ENCODE measurements at places on chromosomes 5 and 9.

DNA sequence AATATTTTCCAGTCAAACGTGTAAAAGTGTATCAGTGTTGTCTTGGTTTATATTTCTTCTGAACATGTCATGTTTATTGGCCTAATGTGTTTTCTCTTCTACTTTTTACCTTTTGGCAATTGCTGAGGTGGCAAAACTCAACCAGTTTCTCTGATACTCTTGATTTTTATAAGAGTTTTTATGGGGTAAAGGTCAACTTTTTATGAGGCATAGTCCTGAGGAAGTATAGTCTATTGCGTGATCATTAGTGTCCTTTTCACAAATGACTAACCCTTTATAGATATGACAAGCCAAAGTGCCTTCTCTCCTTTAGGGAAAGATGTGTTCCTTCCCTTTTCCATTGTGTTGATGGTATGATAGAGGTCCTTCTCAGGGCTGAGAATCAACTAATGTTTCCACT, 32.9 kb downstream of the OCLN start:
- no peak for DNase-seq

GRCh38 chr9:15140051-15140450, 167.0 kb downstream of the TTC39B start:
- DNase-seq: no peak

DNA sequence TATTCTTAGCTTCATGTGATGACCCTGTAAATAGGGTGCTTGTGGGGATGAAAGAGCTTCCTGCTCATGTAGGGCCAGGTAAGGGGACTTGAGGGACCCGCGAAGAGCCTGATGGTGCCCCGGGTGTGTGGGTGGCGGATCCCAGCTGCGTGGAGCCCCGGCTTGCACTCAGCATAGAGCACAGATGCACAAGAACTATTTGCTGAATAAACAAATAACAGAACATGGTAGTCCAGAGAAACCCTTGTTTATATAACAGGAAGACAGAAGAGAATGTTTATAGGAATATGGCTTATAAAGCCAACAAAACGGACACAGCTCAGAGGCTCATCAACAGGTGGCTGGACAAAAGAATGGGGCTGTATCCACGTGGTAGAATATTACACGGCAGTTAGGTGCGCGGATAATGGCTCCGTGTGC, 106.9 kb upstream of the COL5A1 start:
- no peak for DNase-seq

- no peak for DNase-seq
These were observed 8.6 kb downstream of the PDCD1LG2 start for GRCh38 chr9:5518937-5519319.

DNA sequence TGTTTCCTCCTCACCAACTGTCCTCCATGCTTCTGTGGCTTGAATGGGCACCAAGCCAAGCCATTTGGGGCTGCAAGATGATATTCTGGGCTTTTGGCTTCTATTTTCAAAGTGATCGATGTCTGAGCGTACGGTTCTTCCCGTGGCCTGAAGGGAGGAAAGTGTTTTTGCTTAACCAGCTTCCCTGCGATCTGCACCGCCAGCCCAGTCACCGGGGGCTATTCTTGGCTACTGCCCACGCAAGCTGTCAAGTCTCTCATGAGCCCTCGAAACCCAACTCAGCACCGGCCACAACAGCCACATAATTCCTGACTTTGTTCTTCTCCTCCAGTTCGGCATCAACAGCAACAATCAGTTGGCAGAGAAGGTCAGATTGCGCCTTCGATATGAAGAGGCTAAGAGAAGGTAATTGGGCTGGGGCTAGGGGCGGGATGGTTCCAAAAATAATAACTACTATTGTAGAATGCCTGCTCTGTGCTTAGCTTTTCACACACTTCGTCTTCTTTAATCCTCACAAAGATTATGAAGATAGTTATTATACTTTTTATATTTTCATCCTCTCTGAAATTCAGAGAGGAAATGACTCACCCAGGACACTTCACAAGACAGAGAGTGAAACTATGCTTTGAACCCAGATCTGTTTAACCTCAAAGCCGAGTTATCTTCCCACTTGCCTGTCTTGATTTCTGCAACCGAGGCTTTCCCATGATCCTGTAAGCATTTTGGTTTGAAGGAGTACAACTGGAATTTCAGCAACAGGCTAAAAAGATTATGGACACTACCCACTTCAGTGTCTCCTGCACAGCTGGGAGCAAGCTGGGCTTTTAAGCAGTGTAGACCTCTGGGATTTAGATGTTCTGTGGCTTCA, 76.4 kb upstream of the RARS1 start:
- DNase-seq: peak; percentile 45

- DNase-seq: no peak
These were observed 39.0 kb upstream of the CD180 start for GRCh38 chr5:67235399-67236110.

GRCh38 chr9:127213859-127214258, 50.7 kb upstream of the GARNL3 start:
- DNase-seq: no peak

DNA sequence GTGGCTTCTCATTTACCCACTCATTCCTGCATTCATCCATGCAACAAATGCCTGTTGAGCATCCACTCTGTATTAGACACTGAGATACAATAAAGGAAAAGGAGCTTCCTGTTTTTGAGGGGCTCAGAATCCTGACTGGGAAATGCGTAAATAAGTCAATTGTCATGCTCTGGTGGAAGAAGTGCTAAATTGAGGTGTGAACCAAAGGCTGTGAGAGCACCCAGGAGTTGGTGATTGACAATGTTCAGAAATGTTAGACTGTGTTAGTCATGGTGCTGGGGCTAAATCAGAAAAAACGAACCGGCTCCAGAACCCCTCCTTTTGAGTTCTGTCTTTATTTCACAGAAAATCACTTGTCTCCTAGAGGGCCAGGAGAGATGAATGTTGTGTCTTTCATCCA, 558.6 kb upstream of the SGCD start:
- DNase-seq: no peak

DNA sequence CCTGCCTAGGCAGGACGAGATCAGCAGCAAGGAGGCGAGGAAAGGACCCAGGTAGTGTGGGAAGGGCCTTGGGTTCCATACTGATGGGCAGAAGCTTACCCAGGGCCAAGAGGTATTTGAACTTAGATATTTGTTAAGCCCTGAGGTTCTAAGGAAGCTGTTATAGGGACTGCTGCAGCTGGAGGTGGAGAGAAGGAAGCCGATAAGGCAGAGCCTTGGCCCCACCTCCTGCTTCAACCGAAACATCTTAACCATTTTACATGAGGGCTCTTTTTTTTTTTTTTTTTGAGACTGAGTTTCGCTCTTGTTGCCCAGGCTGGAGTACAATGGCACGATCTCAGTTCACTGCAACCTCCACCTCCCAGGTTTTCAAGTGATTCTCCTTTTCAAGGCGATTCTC, 8.6 kb upstream of the AQP3 start:
- DNase-seq: no peak

DNA sequence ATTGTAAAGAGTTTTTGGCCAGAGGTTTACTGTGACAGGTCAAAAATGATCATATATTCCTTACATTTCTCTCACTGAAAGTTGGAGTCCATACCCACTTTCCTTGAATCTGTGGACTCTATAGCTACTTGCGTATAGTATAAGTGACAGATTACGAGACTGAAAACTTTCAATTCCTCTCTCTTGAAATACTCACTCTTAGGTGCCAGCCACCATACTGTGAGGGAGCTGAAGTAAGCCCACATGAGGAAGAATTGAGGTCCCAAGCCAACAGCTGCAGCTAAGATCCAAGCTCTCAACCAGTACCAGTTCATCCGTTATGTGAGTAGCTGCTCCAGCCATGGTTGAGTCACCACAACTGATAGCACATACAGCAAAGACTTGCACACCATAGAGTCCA, 128.1 kb upstream of the FAM174A start:
- DNase-seq: no peak

DNA sequence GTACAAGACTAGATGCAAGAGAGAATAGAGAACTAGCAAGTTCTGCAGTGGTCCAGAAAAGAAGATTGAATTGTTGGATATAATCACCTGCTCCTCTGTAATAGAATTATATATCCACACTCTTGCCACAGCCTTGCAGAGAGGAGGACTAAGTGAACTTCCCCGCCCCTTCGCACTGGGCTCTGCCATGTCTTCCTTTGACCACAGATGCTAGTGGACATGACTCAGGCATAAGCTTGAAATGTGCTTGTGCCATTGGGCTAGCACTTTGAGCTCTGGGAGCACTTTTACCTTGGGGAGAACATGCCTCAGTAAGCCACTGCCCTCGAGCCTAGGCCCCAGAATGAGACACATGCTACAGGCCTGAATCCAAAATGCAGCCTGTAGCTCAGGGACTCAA, 113.5 kb upstream of the RASA1 start:
- no peak for DNase-seq

DNA sequence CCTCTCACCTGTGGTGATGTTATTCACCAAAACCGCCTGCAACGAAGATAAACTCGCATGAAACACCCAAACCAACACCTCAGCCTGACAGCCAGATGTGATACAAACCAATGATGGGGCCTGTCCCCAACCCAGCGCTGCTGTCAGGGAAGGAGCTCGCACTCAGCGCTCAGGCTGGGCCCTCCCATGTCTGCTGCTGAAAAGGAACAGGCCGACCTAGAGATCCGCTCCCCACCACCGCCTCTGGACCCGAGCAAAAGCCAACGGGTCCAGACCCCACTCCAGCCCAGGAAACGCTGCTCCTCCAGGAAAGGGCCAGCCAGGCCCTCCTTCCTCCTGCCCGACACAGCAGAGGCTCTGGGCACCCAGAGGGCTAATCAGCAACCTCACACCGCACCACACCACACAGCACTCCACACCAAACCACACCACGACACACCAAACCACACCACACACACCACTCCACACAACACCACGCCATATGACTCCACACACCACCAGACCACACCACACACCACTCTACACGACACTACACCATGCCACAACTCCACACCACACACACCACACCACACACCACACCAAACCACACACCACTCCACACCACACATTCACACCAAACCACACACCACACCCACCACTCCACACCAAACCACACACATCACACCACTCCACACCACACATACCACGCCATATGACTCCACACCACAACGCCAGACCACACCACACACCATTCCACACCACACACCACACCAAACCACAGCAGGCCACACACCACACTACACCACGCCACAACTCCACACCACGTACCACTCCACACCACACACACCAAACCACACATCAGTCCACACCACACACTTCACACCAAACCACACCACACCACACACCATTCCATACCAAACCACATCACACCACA, 46.5 kb downstream of the GOLM1 start:
- no peak for DNase-seq

DNA sequence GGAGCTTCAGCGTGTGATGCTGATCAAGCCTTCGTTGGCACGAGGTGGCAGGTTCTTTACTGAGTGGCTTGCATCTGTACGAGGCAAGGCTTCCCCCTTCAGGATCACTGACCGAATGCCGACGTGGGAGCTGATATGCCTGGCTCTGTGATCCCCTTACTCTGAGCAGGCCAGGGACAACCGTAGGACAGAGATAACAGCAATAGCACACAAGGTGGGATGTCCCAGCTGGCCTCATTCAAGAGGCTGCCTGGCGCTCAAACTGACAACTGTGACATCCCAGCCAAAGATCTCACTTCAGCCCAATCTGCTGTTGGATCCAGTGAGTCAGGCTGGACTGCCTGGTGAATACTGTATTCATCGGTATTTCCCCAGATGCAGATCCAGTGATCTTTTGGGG, 199.4 kb upstream of the PANK3 start:
- DNase-seq: no peak

- DNase-seq: no peak
These were observed 166.5 kb upstream of the PHYKPL start for GRCh38 chr5:178398901-178399700.

DNA sequence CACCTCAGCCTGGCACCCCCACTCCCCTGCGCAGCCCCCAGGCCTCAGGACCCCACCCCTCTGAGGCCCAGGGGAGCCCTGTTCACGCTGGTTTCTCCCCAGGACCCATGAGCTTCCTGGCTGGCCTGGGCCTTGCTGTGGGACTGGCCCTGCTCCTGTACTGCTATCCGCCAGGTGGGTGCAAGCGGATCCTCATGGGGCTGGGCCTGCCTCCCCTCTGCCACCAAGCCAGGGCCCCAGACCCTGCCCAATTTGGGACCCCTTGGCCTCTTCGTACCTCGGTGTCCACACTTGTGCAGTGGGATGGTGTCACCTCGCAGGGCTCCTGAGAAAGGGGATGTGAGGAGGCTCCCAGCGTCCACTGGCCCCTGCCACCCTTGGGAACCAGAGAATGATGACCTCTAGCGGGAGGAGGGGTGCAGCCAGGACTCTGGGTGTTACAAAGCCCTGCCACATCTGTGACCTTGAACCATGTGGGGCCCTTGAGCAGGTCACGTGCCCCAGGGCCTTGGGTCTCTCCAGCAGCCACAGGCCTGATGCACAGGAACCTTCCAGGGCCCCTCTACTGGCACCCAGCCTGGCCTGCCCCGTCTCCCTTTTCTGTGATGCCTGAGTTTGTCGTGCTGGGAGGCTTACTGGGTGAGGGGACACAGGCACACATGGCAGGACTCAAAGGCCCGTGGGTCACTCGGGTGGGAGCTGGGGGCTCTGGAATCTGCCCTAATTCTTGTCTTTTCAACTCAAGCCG, 16.3 kb downstream of the CARD19 start:
- no peak for DNase-seq

DNA sequence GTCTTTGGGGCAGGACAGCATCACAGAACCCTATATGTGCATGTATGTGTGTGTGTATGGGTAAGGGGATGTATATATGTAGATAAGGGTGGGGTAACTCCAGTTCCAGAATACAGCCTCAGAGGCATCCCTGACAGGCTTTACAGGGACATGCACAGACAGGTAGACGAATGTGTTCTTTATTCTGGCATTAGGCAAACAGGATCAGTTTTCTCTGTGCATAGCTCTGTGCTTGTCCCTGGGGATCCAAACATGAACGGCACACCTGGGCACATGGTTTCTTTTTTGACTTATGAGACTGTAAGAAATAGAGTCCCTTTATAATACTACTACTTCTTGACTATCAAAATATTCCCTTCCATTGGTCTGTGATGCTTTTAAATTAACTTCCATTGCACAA, 120.6 kb downstream of the TRIO start:
- no peak for DNase-seq

GRCh38 chr9:127092041-127092608, 30.3 kb downstream of the ANGPTL2 start:
- DNase-seq: no peak

Measured in GM13977 (cell line).